ENCODE measurements at places on chromosomes 13 and 19.

GRCh38 chr19:11554160-11554559, 4.9 kb downstream of the ELOF1 start:
- no peak for DNase-seq

- no peak for DNase-seq
Measured at GRCh38 chr13:27442797-27443196, 7.6 kb downstream of the MTIF3 start.

DNA sequence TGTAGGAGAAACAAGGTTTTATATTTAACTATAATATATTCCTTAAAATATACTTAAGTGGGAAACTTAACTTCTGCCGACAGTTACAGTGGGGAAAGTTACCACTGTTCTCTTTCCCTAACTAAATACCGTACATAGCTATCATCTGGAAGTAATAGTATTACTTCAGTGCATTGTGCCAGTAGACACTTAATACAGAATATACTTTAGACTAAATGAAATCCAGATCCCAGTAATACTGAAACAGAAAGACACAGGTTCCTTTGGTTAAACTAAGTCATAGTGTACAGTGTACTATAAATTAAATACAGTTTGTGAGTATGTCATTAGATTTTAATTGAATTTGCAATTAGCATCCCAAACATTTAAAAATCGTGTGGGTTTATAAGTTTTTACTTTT, 107.5 kb downstream of the PCCA start:
- DNase-seq = no peak

- DNase-seq = no peak
Measured at GRCh38 chr19:35195830-35196229, 32.7 kb downstream of the FAM187B start.

DNA sequence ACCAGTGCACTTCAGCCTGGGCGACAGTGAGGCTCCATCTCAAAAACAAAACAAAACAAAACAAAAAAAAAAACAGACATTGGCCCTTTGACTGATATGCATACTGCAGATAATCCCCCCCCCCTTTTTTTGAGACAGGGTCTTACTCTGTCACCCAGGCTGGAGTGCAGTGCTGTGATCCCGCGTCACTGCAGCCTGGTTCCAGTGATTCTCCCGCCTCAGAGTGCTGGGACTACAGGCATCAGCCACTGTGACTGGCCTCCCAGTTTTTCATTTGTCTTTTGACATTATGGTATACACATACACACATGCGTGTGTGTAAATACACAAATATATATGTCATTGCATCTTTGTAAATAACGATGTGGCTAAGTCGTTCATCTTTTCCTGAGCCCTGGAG, 61.8 kb downstream of the ATP11A start:
- DNase-seq = no peak

GRCh38 chr13:94232956-94233355, 246.5 kb downstream of the DCT start:
- no peak for DNase-seq

- no peak for DNase-seq
Measured at GRCh38 chr19:42626181-42626580, 31.5 kb upstream of the CEACAM8 start.

GRCh38 chr19:1103132-1103707, 574 bp upstream of the GPX4 start:
- no peak for DNase-seq

GRCh38 chr19:41288673-41289530, 21.1 kb upstream of the CCDC97 start:
- DNase-seq = no peak

DNA sequence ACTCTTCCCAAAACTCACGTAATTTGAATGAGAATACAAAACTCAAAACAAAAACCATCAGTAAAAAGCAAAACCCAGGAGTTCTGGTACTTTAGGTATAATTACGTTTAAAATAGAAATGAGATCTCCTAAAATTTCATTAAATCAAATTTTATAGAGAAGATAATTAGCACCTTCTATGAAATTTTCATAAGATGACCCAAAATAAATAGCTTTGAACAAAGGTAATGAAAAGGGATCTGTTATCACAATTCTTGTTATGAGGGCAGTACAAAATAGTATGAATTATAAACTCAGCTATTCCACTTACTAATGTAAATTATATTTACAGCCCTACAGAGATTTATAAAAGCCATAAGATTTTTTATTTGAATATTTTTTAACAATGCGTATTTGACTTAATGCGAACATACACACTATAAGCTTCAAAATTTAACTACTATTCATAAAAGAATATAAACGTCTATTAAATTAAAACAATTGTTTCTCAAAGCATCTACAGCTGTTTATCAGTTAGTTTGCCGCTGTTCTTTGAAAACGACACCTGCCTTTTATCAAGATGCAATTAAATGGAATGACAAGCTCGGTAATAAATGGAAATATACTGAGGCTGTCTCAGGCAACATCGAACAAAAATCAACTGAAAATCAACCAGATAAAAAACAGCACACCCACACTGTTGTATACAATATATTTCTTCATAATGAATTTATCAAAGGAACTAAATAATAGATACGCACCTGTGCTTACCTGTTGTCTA, 63.8 kb downstream of the KCNRG start:
- no peak for DNase-seq

GRCh38 chr13:38496917-38497316, 147.3 kb downstream of the UFM1 start:
- no peak for DNase-seq

- no peak for DNase-seq
Measured at GRCh38 chr19:30403203-30403985, 31.2 kb downstream of the ZNF536 start.

DNA sequence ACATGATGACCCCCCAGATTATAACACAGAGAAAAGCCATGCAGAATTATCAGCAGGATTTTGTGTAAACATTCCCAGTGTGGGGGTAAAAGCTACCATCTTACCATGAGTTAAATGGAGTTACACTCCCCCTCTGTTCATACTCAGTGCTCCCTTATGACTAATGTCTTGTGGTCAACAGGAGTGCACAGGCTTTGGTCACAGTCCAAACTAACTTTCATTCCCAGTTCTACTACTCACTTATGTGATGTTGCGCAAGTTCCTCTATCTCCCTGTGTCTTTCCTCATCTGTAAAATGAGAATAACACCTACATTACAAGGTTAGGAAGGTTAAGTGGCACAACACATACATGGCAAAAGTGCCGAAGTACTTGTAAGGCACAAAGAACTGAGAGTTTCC, 277.9 kb downstream of the RBM26 start:
- DNase-seq = peak; percentile 47
